Right kidney (tissue), 9 donors: ENCODE measurements at places on chromosomes 6 and 20.

GRCh38 chr20:60512443-60512842 is 554.2 kb downstream of the CDH26 start:
- no peak for DNase-seq

DNA sequence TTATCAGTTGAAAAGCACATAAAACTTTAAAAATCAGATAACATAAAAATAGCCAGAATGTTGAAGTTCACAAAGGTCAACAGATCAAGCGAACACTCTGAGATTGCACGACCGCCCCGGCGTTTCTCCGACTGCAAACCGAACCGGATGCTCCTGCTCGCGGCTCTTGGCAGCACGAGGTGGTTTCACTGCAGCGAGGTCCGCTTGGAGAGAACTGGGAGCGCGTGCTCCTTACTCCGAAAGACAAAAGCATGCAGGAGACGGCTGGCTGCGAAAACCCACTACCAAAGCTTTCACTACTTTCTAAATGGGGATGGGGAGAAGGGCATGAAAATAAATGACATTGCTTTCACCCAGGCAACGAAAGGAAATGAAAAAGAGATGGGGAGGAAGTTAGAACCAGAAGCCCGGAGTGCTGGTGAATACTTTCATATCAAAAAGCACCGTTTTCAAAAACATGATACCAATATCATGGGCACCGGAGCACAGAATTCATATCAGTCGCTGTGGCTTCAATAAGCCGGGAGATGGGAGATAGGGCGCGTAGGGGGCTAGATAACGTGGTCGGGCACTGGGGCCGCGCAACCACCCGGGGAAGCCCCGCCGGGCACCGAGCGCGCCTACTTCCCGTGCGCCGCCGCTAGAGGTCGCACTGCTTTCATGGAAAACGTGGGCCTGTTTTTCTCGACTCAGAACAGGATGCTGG is 8.3 kb upstream of the ANKRD60 start:
- DNase-seq: peak; percentile 79

DNA sequence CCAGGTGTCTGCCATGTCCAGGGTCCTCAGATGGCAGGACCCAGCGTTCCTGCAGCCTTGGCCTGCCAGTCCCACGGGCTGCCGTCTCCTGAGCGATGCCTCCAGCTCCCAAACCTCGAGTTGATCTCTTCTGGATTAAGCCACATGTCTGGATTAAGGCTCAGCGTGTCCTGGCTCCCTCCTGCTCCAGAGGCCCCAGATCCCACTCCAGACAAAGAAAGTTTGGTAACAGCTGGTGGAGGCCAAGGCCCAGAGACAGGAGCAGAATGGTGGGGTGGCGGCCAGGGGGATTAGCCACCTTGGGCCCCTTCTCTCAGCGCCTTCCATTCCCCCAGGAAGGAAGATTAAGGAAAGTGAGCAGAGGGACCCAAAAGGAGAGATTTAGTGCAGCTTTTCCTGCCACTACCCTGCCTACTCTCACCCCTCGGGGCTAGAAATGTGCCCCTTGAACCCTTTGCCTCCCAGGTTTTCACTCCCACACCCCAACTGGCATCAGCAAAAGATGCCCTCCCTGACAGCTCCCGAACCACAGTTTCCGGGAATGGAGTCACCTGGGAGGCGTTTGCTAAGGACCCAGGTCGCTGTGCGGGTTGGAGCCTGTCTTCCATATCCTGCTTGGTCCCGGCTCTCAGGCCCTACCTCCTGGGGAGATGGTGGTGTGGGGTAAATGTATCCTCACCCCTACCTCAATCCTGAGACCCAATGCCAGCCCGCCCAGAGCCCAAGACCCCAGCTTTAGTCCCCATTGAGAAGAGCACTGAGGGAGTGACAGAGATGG is 6.9 kb downstream of the SPDEF start:
- DNase-seq: no peak

DNA sequence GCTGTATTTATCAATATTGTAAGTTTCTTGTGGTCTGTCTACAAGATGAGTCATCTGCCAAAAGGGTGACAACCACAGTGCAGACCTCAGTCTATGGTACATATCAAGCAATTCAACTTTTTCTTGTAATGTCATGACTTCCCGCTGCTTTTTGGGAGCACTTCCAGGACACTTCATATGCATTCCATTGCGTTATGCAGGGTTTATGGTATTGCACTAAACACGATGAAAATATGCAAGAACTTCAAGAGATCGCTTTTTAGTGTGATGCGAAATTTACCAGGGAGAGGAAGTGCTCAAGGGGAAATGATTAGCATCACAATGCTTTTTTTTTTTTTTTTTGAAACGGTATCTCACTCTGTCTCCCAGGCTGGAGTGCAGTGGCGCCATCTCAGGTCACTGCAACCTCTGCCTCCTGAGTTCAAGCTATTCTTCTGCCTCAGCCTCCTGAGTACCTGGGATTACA is 166.5 kb downstream of the TFAP2A start:
- no peak for DNase-seq

GRCh38 chr6:110042670-110043296 is 64.7 kb downstream of the GPR6 start:
- no peak for DNase-seq

DNA sequence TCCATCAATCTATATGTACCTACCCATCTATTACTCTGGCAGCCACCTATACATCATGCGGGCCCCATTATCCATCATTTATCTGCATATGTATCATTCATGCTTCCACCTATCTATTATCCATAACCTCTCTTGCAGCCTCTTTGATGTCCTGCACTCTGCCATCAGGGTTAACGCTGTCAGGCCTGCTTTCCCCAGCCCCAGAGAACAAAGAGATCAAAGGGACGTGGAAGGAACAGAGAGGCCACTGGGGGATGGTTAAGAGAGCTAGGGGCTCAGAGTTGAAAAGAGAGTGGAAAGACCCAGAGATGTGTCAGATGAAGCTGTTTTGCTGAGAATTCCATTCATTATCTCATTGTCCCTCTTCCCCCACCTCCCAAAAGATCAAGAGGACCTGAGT is 67.3 kb upstream of the CCDC167 start:
- no peak for DNase-seq

GRCh38 chr6:25010902-25011625 is 75.3 kb upstream of the RIPOR2 start:
- no peak for DNase-seq
